ENCODE measurements at places on chromosomes 6 and 20.

DNA sequence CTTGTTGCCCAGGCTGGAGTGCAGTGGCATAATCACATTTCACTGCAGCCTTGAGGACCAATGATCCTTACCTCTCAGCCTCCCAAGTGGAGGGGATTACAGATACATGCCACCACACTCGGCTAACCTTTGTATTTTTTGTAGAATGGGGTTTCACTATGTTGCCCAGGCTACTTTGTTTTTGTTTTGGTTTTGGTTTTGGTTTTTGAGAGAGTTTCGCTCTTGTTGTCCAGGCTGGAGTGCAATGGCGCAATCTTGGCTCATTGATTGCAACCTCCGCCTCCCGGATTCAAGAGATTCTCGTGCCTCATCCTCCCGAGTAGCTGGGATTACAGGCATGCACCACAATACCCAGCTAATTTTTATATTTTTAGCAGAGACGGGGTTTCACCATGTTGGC is 105.5 kb downstream of the BMP7 start:
- DNase-seq, result no peak

DNA sequence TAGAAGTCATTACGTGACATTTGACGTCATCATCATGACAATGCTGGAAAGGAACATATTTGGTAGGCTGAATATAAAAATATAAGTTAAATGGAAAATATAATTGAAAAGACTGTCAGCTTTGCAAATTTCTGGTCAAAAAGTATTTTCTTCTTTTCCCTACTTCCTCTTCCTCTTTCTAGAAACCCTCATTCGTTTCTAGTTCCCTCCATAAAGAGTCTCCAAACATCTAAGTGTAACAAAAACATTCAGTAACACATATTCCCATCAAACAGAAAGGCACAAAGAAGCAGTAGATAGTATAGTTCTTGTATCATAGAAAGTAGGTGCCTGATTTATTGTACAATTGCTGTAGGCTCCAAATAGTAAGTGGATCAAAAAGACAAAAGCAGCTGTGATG is 150.8 kb upstream of the FAM83B start:
- DNase-seq, result no peak

GRCh38 chr6:130152908-130153510 is 69.7 kb downstream of the SAMD3 start:
- DNase-seq, result no peak

- DNase-seq, result no peak
Observed at GRCh38 chr6:85684133-85684808, 41.6 kb upstream of the SYNCRIP start.

DNA sequence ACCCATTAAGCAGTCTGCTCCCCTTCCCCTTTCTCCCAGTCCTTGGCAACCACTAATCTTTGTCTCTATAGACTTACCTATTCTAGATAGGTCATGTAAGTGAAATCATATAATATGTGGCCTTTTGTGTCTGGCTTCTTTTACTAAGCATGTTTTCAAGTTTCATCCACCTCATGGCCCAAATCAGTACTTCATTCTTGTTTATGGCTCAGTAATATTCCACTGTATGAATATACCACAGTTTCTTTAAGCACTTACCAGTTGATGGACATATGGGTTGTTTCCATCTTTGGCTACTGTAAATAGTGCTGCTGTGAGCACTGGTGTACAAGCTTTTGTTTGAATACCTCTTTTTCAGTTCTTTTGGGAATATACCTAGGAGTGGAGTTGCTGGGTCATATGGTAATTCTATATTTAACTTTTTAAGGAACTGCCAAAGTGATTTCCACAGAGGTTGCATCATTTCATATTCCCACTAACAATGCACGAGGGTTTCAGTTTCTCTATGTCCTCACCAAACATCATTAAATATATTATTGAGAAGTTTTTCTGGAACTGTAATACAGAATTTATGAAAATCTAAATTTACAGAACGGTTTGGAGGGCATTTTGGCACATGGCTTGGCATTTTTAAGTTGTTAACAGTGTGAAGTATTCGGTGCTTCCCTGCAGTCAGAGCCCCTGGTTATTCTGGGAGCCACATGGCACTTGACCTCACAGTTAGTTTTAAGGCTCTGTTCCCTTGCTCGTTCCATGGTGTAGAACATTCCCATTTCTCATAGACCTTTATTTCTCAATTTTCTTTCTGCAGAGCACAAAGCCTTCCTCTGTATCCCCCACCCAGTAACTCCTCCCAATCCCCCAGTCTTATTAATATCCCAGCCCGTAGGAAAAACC is 27.0 kb upstream of the DTNBP1 start:
- no peak for DNase-seq

DNA sequence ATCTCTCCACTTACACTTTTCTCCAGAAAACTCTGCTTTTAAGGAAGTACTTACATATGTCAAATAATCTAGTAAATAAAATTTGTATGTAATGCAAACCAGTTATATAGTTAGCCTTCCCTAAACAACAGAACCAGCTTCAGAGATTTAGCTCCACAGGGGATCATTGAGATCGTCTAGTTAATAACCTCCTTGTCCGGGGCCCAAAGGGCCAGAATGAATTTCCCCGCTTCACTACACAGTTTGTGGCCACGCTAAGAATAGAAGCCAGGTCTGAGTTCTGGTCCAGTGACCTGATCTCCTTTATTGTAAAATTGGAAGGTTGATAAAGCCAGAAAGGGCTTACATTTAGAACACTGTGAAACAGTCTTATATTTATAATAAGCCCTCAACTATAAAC is 245.2 kb downstream of the TPBG start:
- no peak for DNase-seq

DNA sequence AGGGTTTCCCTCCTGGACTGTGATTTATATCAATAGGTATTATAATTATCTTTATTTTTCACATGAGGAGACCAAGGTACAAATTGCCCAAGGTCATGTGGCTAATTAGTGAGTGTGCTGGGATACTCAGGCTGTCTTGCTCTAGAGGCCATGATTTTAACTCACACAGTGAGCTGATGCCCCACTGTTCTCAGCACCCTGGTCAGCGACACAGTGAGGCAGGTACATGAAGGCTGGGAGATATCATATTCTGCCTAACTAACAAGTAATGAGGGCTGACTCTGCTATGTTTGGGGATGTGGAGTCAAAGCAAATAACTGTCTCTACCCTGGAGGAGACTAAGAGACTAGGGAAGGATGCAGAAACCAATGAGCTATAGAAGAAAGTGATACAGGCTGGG is 501.1 kb downstream of the PTPRT start:
- no peak for DNase-seq

DNA sequence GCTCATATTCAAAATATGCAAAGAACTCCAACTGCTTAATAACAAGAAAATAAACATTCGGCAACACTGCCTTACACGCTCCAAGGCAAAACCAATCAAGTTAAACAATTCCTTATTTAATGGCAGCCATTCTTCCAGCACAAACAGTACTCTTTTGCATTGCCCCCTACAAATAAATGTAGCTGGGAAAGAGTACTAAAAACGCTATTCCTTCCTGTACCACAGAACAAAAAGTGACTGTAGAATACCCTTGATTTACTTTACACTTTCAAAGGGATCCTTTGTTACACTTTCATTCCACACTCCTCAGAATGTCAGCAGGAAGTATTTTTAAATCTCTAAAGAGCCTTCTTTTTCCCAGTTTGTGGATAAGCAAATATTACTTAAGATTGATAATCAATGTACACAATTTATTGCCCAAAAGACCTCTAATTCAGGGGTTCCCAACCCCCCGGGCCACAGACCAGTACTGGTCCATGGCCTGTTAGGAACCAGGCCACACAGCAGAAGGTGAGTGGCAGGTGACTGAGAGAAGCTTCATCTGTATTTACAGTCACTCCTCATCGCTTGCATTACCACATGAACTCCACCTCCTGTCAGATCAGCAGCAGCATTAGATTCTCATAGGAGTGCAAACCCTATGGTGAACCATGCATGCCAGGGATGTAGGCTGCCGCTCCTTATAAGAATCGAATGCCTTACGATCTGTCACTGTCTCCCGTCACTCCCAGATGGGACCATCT is 51.6 kb downstream of the MBOAT1 start:
- no peak for DNase-seq

DNA sequence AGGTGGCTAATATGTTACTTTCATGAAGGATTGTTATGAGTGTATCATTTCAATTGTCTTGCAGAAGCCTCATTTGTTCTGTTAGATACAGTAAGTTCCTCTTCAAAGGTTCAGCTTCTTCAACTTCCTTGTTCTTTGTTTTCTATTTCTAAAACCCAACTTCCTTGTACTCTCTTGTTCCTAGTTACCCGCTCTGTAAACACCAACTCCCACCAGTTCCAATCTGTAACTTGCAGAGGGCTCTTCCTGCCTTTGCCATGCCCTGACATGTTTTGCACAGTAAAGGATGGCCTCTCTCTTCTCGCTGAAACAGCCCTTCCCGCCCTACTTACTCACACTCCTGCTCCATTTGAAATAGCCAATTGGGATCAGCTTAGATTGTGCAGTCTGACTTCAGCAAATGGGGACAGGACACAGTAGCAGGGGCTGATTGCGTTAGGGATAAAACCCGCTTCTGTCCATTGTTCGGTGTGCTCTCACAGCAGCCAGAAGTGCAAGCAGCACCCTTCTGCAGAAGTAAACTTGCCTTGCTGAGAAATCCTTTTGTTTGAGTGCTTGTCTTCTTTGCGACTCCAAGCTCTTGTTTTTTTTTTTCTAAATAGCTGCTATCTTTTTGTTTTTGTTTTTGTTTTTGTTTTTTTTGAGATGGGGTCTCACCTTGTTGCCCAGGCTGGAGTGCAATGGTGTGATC is 45.9 kb upstream of the POU5F1 start:
- DNase-seq, result no peak

- DNase-seq, result no peak
Observed at GRCh38 chr6:57261926-57262325, 39.8 kb upstream of the RAB23 start.

DNA sequence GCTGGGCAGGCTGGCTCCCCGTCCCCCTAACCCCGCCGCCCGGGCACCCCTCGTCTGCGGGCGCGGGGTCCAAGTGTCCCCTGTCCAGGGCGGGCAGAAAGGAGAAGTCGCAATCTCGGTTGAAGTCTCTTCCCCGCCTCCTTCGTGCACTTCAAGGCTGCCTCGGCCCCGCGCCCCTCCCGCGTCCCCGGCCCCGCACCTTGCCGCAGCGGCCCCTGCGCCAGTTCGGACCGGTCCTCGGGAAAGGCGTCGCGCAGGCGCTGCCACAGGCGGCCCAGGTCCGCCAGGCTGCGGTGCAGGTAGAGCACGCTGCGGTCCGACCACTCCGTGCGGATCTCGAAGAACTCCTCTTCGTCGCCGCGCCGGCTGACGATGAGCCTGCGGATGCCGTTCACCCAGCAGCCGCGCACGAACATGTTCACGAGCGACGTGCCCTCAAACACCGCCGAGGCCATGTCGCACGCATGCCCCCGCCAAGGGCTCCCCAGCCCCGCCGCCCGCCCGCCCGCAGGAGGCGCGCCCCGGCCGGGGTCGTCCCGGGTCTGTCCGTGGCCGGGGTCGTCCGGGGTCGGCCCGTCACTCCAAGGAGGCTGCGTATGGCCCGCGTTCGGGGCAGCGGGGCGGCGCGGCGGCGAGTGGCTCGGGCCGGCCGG is at the start of gene PXDC1:
TSS of gene PXDC1 (minus strand) at position 637 of the 653 bp plus-strand sequence. CDS start at position 455, 182 bp downstream.
- no peak for DNase-seq

GRCh38 chr6:129517288-129517687 is 192.7 kb downstream of the ARHGAP18 start:
- no peak for DNase-seq

DNA sequence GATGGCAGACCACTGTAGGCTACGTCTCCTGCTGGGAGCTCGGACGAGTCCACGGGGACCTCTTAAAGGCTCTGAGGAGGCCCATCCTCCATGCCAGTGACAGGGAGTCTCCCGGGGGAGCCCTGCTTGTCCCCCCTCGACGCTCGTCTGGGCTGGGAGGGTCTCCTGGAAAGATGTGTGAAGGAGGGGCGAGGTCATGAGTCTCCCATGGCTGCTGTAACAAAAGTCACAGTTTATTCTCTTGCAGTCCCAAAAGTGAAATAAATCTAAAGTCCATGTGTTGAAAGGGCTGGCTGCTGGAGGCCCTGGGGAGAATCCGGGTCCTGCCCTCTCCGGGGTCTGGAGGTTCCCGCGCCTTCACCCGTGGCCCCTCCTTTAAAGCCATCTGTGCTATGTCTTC is 67.1 kb upstream of the GATA5 start:
- no peak for DNase-seq

DNA sequence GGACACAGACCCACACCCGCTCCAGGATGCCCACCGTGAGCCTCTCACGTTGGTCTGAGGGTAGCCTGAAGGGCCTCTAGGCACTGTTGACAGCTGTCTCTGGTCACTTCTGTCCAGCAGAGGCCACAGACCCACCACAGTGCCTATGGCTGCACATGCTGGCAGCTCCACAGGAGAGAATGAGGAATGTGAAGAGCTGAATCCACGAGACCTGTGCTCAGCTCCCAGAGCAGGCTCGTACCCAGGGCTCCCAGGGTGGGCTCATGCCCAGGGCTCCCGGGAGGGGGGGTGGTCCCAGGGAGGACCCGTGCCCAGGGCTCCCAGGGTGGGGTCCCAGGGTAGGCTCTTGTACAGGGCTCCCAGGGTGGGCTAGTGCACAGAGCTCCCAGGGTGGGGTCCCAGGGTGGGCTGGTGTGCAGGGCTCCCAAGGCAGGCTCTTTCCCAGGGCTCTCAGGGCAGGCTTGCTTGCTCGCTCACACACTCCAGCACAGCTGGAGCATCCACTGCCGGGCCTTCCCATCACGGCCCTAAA is 201.0 kb downstream of the SYNDIG1 start:
- DNase-seq, result no peak

DNA sequence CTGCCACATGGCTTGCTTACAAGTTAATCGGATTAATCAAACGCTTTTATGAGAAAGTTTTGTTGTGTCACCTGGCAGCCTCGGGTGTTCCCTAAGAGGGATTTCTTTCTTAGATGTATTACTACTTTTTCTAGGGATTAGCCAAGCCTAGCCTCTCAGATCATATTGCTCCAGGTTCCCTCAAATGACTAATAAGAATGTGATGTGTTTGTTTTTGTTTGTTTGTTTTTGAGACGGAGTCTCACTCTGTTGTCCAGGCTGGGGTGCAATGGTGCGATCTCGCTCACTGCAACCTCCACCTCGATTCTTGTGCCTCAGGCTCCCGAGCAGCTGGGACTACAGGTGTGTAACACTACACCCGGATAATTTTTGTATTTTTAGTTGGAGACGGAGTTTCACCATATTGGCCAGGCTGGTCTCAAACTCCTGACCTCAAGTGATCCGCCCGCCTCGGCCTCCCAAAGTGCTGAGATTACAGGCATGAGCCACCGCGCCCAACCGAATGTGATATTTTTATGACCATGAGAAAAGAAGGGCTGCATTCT is 977 bp downstream of the HMGN4 start:
- DNase-seq, result no peak
